ENCODE measurements at places on chromosomes 5 and 9.

DNA sequence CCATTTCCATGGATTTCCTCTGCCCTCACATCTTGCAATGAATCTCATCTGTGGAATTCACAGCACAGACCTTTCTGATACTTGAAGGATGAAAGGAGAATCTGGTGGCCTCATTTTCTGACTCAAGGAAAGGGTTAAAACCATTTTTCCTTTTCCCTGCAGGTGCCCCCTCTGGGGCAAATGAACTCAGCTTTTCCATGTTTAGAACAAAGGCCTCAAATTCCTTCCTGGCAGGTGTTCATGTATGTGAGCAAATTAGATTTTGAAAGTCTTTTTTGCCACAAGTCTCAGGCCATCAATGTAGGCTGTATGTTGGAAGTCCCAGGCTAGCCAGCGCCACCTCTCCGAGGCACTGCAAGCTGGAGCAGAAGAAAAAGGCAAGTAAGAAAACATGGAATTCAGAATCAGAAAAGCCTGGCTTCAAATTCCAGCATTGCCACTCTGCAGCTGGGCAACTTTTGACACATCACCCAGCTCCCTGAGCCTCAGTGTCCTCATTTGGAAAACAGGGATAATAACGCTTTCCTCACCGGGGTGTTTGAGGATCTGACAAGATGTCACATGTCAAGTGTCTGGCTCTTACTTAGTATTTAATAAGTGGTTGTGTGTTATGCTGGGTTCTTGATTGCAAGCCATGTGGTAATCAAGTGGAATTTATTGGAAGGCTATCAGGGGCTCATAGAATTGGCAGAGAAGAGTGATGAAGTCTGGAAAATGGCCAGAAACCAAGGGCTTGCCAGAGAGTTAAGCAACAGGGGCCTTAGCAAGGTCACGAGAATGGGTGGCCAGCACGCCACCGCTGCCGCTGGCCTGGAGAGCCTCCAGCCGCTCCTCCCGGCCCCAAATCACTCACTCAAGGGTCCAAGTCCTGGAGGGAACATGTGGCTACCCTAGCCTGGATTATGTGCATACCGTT lies 48.4 kb upstream of the SMIM23 start:
- no peak for DNase-seq

- DNase-seq: no peak
Measured at GRCh38 chr5:54639621-54640020, 122.1 kb downstream of the SNX18 start.

DNA sequence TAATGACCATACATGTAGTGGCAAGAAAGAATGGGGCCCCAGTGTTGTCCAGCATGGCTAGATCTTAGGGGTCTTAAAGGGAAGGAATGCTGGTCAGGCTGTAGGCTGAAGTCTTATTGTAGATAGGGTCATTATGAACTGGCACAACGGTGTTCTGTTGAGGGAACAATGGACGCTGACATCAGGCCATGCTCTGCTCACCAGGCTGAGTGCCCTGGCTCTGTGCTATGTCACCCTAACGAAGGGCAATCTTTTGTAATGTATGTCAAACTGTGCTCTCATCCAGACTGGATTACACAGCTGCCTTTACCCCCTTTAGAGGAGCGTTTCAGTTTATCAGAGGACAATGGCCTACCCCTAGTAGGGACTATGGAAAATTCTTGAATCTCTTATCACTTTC lies 14.6 kb upstream of the ZNF608 start:
- DNase-seq: no peak

DNA sequence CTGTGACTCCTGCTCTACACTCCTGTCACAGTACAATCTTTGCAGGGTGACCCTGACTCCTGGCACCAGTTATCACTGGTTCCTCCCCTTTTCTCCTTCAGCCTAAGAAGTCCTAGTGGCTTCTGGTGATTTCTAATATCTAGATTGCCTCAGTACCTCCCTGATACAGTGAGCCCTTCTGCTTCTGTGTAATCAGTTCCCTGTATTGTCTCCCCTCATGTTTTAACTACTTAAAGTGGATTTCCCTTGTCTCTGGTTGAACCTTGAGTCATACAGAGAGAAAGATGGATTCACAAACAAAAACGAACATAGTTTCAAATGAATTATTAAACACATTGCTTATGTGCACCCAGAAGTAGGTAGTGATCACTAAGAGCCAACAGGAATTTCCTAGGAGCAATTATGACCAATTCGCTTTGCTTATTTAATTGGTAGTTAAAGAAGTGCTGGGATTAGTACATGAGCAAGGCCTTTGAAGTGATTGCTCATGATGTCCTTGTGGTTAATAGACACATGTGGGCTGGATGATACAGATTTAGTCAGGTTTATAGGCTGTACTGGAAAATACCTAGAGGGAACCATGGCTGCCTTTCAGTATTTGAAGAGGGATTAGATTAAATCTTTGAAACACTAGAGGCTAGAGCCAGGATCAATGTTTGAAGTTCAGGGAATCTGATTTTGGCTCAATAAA lies 145.8 kb upstream of the MEF2C start:
- no peak for DNase-seq

DNA sequence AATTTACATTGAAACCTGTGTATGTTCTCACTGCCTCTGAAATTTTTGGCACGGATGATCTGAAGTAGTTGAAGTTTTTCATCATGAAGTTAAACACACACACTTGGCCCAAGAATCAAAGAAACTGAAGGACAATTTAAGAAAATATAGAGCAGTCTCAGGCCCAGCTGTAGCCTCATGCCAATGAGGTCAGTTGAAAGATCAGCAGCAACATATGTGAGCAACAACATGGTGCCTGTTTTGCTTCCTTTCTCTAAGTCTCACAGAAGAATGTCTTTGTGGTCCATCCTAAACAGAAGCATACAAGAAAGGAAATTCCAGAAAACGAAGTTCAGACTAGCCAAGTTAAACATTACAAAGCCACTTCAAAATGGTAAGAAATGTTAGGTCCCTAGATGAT lies 1737.2 kb downstream of the MAT2B start:
- DNase-seq: no peak

- DNase-seq: no peak
Measured at GRCh38 chr9:120873512-120873911, 3.5 kb downstream of the PHF19 start.

GRCh38 chr9:113436728-113437515 lies 26.4 kb downstream of the C9orf43 start:
- no peak for DNase-seq

DNA sequence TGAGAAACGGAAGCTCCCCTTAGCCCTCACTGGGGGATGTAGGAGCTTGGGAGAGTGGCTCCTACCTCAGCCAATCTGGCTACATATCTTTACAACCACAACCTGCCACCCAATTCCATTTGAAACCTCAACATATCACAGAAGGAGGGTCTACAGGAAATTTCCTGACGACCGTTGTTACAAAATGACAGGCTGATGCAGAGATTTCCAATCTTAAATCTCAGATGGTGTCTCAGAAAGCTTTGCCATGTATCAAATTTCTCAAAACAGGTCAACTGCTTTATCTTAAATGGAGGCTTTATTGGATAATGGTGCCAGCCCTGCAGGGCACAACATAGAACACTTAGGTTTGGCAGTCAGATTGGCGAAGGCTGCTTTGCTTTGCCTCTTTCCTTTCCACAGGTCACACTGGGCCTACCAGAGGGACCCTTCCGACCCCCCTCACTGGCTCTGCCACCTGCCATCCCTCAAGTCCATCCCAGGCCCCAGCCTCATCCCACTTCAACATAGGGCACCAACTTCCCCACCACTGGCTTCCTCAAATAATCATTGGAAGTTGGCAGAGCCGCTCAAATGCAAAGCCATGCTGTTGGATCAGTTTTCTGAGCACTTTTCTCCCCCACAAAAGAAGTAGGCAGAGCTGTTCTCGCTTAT lies 11.1 kb upstream of the SPATA31E1 start:
- no peak for DNase-seq

GRCh38 chr9:135588886-135589595 lies 27.5 kb downstream of the PAEP start:
- DNase-seq: no peak

GRCh38 chr9:11356067-11356466 lies 743.3 kb upstream of the PTPRD start:
- no peak for DNase-seq

GRCh38 chr5:179484761-179485160 lies 65.6 kb upstream of the RUFY1 start:
- DNase-seq: no peak

- no peak for DNase-seq
Measured at GRCh38 chr9:100317706-100318105, 35.0 kb downstream of the TEX10 start.

DNA sequence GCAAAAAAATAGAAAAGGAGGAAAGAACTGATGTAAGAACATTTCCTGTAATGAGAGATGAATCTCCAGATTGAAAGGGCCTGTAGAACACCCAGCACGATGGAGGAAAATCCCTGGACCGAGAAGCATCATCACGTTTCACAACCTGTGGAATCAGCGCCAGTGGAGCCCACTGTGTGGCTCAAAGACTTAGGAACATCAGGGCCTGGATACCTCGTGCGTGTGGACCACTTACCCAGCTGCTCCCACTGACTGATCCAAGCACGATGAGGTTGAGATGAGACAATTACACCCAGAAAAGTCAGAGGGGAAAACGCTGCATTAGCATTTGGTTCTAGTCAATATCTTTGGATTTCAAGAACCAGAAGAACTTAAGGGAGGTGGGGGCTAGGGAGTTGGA lies 224.6 kb downstream of the SYK start:
- no peak for DNase-seq

DNA sequence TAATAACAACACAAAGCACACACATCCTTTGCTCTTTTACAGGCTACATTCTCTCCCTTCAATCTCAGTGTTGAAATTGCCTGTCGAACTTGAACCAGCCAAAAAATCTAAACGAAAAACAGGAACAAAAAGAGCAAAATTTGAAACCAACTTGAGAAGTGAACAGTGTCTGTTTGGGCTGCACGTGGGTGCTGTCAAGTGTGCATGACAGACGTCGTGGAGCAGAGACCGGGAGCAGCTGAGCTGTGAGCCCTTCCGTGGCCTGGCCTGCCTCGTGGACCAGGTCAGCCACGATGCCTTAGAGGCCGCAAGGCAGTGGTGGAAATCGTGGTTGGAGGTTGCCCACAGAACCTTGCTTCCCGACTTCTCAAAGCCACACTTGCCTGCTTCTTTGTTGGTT lies 34.8 kb upstream of the DENND1A start:
- no peak for DNase-seq

- no peak for DNase-seq
Measured at GRCh38 chr9:88737031-88737430, 202.1 kb downstream of the NXNL2 start.

DNA sequence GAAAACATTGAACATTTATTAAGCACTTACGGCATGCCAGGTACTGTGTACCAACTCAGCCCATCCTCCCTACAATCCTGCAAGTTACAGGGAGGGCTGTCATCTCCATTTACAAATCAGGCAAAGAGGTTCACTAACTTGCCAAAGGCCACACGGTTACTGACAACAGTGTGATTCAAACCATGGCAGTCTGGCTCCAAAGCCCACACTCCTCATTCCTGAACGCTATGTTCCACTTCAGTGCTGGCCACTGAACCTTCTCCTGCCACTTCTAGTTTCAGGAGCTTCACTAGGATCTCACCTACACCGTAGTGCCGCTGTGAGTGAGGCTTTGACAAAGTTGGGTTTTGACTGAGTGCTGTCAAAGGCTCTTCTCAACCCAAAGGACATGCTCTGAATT lies 7.2 kb upstream of the LIFR start:
- DNase-seq: no peak

DNA sequence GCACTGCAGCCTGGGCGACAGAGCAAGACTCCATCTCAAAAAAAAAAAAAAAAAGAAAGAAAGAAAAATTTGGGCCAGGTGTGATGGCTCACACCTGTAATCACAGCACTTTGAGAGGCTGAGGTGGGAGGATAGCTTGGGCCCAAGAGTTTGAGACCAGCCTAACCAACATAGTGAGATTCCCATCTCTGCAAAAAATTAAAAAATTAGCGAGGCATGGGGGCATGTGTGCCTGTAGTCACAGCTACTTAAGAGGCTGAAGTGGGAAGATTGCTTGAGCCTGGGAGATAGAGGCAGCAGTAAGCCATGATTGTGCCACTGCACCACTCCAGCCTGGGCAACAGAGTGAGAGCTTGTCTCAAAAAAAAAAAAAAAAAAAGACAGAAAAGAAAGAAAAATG lies 2.9 kb upstream of the SIT1 start:
- no peak for DNase-seq

DNA sequence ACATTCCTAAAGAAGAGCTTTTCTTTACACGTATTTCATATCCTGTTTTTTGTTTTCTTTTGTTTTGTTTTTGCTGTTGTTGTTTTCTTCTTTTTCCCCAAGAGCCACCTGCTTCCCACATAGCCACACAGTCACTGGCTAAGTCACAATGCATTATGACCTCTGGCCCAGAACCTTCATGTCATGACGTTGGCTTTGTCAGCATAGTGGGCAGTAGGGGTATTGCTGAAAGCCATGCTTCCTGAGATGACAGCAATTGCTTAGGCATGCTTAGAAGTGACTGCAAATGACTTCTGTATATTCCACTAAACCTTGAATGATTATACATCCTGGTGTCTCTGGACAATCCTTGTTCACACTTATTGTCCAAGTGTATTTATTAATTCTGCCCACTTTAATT lies 375.8 kb downstream of the TAF11L14 start:
- no peak for DNase-seq

DNA sequence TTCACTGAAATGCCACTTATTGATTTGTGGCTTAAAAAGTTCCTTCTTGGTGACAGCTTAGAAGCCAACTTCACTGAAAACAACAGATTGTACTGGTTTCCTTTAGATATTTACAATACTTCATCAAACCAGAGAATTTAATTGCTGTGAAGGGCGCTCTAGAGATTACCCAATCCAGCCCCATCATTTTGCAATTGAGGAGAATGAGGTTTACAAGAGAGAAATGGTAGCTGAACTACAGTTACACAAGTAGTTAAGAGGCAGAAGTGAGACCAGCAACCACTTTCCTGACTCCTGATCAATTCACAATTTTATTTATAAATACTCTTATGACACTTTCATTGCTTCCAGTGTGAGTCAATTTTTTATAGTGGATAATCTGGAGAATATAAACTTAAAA lies 103.5 kb upstream of the APC start:
- no peak for DNase-seq

- no peak for DNase-seq
Measured at GRCh38 chr5:54294097-54294667, 16.2 kb downstream of the ARL15 start.

- no peak for DNase-seq
Measured at GRCh38 chr5:169705322-169705721, 68.2 kb downstream of the DOCK2 start.

- DNase-seq: no peak
Measured at GRCh38 chr9:32524892-32525708, 896 bp downstream of the RIGI start.

GRCh38 chr9:81719972-81720371 lies 30.6 kb upstream of the TLE1 start:
- DNase-seq: no peak
